Activated CD8-positive, alpha-beta memory T cell treated with anti-CD3 and anti-CD28 coated beads for 1 hour (primary cell): ENCODE measurements at places on chromosomes 4 and X.

DNA sequence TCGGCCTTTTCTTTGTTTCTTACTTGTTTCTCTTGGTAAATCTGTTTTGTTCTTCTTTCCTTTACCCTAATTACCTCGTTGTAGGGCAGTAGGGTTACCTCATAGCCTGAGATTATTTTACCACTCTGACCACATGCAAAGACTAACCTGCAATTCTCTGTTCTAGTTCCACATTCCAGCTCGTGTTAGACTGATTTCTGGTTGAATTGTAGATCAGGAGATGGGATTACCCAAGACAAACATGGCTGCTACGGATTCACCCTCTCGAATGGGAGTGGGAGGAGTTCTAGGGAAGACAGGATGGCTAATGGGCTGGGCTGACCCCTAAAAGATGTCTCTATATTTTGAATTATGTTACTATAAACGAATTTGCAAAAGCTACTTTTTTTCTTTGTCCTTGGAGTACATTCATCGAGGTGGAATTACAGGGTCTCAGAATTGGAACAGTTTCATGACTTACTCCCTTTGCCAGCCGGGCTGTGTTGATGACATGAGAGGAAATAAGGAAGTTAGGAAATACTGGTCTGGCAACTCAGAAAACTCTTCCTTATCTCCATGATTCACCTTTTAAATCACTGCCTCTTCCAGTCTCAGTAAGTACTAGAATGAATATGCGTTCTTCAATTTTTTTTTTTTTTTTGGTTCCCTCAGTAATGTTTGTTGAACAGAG lies 36.7 kb upstream of the FBXW7 start:
- no peak for DNase-seq

GRCh38 chrX:148929686-148930085 lies 429.3 kb downstream of the AFF2 start:
- no peak for DNase-seq

DNA sequence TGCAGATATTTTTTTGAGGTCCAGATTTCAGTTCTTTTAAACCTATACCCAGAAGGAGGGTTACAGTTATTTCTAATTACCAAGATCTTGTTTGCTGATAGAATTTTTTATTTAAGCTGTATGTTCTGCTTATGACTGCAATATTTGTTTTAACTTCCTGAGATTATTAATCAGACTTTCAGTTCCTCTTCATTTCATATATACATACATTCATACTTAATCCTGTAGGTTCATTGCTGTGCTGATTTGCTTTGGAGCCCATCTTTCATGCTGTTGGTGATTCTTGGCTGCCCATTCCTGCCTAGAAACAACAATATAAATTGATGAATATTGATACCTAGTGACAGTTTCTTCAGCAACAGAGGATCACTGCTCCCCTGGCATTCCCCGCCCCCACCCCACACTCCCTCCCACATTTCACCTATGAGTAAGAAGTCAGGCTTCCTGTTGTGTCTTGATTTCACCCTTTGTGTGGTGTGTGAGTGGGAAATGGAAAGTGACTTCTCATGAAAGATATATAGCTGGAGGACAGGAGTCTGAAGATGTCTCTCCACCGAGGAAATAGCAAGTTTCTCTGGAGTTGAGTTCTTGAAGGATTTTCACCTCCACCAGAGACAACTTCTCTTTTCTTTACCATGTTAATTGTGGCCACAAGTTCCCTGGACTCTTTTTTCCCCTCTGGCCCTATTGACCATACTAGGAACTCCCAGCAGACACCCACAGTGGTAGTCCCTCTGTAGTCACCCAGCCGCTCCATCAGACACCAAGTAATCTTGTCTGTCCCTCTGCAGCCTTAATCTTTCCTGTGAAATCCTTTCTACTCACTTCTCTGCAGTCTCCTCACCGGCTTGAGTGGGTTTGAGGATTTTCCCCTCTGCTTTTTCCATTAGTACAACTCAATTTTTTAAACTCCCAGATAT lies 118.4 kb downstream of the ASB9 start:
- DNase-seq = no peak

DNA sequence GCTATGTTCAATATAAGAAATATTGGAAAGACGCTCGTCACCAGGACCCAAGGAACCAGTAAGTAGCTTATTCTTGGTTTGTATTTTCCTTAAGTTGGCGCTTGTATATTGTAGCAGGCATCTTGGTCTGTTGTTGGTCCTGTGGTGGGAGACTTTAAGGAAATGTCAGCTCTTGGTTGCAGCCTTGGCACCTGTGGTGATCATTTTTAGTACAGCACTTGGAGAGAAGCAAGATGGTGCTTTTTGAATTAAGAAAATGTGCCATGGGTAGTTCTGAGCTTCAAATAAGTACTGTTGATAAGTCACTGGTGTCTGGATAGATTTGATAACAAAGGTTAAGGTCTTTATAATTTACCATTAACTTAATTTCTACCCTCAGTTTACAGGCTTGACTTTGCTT lies 1.1 kb downstream of the RPS3A start:
- DNase-seq = no peak

DNA sequence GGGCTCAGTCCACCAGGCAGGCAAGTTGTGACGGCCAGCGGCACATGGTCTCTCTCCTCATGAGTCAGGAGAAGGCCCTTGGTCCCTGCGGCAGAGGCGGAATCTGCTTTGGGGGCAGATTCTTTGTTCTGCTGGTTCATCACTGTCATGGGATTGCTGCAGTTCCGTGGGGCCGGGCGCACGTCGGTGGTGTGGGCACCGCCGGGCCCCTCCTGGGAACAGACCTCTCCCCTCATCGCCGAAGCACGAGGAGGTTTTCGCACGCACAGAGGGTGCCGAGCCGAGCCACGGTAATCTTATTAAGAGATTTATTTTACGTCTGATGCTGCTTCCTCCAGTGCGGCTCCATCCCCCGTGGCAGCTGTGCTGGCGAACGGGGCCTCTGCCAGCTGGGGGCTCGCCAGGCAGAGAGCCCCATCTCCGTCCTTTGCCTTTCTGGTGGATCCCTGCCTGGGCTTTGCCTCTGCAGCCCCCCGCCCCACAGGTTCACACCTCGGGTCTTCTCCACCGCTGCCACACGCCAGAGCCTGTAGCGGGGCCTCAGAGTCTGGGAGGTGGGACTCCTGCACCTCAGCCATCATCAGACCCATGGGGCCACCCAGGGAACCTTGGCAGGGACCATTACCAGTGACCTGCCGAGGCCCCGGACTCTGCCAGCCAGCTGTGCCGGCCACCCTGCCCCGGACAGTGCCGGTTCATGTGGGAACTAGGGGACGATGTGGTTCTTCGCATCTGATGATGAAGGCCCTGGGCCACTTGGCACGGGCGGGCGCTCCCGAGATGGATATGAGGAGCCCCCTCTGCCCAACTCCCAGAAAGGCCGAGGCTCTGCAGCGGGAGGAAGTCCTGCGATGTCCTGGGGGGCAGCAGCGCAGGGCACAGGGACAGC lies 86.7 kb upstream of the NKX1-1 start:
- no peak for DNase-seq

DNA sequence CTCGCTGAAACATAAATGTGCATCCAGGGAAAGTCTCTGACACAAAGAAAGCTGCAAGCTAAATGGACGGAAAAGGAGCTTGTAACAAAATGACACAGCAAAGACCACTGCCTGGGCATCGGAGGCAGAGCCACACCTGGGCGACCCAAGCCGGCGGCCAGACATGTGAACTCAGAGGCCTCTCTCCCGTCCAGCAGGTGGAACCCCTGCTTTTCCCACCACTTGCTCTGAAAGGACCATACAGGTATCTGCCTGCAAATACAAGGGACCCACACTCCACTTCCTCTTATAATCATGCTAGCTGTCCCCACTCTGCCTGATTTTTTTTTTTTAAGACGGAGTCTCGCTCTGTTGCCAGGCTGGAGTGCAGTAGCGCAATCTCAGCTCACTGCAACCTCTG lies 12.0 kb downstream of the CPLX1 start:
- DNase-seq = no peak

- DNase-seq = no peak
Measured at GRCh38 chrX:130402208-130402684, 459 bp downstream of the RBMX2 start.

DNA sequence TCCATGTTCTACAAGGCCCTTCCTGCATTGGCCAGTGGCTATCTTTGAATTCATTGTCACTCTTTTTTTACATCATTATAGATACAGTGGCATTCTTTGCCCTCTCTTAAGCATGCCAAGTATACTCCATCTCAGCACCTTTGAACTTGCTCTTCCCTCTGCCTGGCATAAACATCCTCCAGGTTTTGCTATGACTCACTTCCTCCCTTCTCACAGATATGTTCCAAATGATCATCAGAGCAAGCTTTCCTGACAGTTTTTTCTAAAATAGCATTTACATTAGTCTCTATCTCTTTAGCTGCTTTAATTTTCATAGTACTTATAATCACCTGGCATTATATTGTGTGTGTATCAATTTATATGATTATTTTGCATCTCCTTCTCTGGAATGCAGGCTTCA lies 553.3 kb upstream of the MAGEB2 start:
- no peak for DNase-seq

GRCh38 chr4:72063726-72064125 lies 31.9 kb downstream of the NPFFR2 start:
- no peak for DNase-seq

DNA sequence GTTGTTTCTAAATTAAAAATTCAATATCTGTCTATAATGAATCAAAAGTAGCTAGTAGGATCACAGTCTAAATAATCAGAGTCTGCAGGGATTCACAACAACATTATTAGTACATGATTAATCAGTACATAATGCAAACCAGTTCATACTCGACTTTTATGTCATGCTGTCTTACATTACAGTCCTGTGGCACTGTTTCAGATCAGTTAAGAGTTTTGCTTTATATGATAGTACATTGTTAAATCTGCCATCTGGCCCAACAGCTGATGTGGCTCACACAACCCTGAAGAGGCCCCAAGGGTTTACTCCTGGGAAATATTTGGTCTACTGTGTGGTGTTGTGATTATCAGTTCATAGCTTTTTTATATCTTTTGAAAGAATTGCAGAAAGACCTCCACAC lies 247.1 kb upstream of the ETNPPL start:
- no peak for DNase-seq

DNA sequence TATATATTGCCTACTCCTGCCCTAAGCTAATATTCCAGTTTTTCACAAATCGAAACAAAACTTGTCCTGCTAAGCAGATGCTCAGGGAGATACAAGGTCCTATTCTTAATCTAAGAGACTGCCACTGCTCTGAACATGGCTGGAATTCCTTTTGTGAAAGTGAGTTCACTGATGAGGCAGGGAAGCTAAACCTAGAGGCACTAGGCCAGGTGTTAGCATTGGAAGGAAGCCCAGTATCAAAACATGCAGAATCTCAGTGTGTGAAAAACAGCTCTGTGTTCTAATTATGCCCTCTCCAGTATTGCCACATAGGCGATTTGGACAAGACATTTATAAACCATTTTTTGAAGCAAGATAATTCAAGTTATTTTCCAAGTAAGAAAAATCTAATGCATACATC lies 47.6 kb downstream of the ABCG2 start:
- no peak for DNase-seq
